AG08395 (cell line): ENCODE measurements at places on chromosomes 1 and 21.

DNA sequence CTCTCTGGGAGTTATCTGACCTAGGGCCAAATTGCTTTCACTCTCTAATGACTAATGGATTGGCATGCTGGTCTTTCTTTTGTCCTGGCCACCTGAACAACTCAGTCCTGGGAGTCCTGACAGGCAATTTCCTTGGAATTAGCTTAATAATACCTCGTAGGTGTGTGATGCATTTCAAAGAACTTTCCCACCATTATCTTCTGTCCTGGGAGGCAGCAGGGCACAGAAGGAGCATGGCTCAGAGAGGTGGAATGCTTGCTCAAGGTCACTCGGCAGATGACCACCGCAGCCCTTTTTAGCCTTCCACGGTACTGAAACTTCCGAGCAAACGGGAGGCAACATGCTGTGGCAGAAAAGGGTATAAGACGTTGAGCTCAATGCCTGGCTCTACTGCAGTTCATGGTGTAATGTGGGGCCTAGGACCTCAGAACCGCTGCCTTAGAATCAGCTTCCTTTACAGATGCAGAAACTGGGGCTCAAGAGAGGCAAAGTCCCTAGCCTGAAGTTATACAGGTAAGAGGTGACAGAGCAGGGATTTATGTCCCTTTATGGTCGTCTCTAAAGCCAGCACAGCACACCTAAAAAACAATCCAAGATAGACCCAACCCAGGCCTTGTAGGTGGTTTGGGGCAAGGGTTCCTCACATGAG lies 3.2 kb downstream of the ID3 start:
- peak; percentile 22 for DNase-seq

- no peak for DNase-seq
These were observed 44.2 kb downstream of the KLHL20 start for GRCh38 chr1:173758980-173759379.

DNA sequence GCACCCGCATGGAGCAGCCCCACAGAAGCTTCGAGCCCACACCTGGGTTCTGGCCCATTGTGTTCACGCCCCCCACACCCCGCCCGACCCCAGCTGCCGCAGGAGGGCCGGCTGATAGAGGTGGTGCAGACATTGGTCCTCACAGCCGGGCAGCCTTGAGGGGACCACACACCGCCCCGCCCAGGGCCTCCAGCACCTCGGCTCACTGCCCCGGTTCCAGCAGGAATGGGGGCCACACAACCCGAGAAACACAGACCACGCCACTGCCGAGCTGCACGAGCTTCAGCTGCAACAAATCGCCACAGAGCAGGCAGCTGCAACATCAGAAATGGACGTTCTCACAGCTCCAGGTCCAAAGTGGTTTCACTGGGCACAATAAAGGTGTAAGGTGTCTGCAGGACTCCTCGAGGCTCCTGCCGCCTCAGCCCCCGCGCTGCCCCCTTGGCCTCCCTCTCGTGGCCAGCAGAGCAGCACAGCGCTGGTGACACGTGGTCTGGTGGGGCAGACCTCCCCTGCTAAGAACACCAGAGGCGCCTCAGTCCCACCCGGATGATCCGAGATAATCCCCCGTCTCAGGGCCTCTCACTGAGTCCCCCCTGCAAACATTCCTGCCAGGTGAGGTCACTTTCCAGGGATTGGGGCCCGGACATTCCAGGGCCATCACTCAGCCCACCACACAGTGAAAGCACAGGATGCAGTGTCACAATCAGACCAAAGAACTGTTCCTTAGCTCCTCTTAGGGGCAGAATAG lies 62.3 kb upstream of the ADARB1 start:
- peak; percentile 97 for DNase-seq

- no peak for DNase-seq
These were observed 78.9 kb upstream of the C1orf174 start for GRCh38 chr1:3978990-3979325.

DNA sequence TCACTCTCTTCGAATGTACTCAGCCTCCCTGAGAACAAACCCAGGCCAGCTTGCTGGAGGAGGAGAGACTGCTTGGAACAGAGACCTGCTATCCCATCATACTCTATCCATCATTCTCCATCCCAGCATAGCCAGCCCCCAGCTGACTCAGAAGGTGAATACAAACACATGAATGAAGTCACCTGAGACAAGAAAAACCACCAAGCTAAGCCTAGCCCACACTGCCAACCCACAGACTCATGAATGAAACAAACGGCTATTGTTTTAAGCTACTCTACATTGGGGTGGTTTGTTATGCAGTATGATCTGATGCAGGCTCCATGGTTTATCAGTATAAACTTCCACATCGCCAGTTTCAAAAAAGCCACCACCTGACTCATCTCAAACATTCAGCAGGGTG lies 395.6 kb downstream of the SETD4 start:
- DNase-seq = no peak

GRCh38 chr1:224256640-224257039 lies 73.3 kb downstream of the NVL start:
- no peak for DNase-seq

DNA sequence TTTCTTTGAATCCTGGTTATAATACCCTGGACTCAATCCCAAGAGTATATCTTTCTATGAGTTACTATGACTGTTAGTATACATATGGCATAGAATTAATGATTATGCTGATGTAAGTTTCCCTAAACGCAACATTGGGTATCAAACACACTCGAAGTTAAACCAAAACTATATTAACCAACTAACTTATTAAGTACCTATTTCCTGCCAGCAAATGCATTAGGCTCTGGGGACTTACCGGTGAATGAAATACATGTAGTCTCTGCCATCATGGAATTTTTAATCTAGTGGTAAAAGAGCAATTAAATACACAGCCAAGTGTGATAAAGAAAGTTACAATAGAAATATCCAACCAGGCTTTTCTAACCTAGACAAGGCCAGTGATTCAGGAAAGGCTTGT lies 193.6 kb upstream of the ADGRL2 start:
- no peak for DNase-seq

- no peak for DNase-seq
These were observed 21.5 kb upstream of the TMCO2 start for GRCh38 chr1:40226192-40226591.

DNA sequence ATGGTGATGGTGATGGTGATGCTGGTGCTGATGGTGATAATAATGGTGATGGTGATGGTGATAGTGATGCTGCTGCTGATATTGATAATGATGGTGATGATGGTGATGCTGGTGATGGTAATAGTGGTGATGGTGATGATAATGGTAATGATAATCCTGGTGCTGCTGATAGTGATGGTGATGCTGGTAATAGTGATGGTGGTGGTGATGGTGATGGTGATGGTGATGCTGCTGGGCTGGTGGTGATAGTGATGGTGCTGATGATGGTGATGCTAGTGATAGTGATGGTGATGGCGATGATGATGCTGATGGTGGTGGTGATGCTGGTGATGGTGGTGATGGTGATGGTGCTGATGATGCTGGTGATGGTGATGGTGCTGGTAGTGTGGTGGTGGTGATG lies 58.4 kb upstream of the IGSF21 start:
- no peak for DNase-seq

DNA sequence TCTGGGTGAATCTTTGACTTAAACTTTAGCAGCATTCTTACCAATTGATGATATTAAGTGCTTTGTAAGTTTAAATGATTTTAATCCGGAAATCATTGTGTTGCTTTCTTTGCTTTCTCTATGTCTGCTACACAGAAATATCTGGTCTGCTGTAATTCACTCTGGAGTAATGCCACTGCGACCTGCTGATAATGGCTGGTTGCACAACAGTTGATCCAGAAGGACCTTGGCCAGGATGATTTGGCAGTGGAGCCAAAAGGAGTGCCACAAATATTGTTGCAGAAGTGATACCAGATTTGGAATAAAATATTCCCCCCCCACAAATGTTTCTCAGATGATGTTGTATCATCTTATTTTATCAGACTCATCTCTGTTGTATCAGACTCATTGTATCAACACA lies 2063.9 kb downstream of the MRPL39 start:
- DNase-seq = no peak

DNA sequence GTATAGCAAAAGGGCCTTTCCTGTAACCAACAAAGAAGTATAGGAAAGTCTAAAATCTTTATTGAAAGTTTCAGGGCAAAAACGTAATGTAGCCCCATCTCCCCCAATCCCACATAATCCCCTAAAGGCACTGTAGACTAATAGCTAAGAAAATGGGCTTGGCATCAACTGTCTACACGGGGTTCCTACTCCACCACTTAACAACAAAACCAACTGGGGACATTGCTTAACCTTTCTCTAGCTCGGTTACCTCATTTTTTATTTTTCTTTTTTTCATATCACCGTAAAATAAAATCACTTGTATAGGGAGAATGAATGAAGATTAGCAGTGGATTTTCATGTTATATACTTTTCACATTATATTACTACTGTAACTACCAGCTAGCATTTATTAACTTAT lies 12.3 kb downstream of the MACF1 start:
- no peak for DNase-seq

- DNase-seq = no peak
These were observed 33.8 kb upstream of the KCNE2 start for GRCh38 chr21:34330055-34330454.

DNA sequence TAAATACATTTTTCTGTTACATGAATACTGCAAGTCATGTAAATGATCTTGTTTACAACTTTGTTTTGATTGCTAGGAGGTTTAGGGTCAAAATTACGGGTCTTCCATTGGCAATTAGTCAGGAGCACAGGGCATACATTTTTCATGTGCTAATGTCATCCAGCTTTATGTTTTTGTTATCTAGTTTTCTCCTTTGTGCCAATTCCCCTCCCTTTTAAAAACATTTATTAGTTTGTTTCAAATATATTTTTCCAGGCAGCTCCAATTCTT lies 280.9 kb downstream of the GRIK1 start:
- no peak for DNase-seq

- DNase-seq = no peak
These were observed 6.7 kb downstream of the CHI3L2 start for GRCh38 chr1:111234258-111234657.

DNA sequence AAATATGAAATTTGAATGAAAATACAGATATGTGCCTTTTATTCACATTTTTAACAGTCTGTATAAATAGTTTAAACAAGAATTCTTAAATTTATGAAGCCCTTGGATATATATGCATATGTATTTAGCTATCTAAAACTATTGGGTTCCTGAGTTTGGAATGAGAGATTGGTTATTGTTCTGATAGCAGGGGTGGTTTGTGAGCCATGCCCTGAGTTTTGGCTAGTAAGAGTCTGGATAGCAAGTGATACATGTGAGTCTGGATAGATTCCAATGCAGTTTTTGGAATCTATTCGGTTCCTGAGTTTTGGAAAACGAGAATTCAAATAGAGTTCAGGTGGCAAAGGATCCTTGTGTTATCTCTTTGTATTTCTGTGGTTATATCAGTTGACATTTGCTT lies 2.8 kb downstream of the MAN1A2 start:
- DNase-seq = no peak
